Left lung (tissue), 14 donors: ENCODE measurements at places on chromosomes 7 and 10.

DNA sequence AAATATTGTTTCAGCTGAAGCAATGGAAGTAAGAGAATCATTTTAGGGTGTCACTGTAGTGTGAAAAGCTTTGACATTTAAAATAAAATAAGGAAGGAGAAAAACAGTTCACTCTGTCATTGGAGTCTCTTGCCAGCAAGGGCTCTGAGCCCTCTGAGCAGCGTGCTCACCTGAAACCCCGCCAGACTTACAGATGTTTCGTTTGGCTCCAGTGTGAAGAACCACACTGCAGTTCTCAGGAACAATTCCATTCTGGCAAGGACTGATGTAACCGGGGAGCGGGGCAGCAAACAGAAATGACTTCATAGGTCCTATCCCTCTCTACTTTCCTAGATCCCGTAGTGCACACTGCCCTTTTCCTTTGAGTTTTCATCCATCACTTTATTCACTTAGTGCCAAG is 164.3 kb downstream of the CELF2 start:
- no peak for DNase-seq

DNA sequence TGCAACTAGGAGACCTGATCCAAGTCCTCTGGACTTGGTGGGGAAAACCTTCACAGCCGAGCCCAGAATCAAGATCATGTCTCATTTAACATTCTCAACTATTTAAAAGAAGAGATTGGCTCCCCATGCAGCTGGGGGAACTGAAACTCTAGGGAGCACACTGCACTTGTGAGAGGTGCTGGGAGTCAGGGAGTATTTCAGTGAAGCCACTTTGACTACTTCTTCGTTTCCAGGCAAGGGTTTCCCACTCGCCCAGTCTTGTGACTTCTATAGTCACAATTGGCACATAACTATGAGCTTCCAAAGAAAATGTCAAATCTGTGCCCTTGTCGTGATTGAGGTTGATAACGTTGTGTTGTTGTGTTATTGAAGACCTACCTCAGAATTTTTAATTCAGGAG is 62.9 kb downstream of the AKR1B1 start:
- DNase-seq: no peak

- DNase-seq: no peak
Measured at GRCh38 chr10:121774404-121774803, 153.4 kb downstream of the ATE1 start.

- no peak for DNase-seq
Measured at GRCh38 chr7:68424658-68425297, 1173.5 kb upstream of the AUTS2 start.

DNA sequence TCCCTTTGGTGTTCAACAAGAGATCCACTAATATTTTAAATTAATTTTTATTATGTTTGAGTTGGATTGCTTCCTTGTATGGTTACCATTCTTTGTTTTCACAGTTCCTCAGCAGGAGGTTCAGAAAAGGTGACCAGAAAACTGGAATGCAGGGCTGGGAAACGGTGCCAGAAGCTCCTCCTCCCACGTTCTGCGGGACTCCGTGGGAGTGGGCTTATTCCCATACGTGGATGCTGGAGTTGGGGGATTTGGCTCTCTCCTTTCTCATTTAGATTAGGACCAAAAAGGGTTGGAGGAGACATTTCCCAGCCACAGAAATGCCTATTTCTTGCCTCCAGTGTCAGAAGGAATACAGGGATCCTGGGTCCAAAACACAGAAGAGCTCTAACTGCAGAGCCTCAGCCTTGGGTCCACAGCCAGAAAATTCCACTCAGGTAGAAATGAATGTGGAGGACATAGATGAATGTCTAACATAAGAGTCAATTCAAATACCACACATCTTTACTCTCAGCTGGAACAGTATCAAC is 56.0 kb downstream of the SORBS1 start:
- no peak for DNase-seq

DNA sequence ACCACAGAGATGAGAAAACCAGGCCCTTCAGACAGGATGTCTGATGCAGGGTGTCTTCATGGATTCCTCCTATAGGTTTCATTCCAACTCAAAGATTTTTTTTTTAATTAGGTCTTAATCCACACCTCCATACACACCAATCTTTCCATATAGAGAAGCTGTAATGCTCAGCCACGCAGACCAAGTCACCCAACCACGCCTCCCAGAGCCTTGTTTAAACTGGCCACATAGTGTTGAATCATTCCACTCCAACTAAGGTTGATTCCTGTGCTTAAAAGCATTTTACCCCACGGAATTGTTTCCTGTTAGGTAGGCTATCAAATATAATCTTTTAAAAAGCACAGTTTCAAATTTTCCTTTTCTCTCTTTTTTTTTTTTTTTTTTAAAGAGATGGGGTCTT is 153.6 kb downstream of the TYW1B start:
- no peak for DNase-seq

GRCh38 chr10:94320285-94320914 is 42.3 kb downstream of the NOC3L start:
- DNase-seq: peak; percentile 59

GRCh38 chr10:58109731-58110130 is 158.0 kb downstream of the IPMK start:
- no peak for DNase-seq

DNA sequence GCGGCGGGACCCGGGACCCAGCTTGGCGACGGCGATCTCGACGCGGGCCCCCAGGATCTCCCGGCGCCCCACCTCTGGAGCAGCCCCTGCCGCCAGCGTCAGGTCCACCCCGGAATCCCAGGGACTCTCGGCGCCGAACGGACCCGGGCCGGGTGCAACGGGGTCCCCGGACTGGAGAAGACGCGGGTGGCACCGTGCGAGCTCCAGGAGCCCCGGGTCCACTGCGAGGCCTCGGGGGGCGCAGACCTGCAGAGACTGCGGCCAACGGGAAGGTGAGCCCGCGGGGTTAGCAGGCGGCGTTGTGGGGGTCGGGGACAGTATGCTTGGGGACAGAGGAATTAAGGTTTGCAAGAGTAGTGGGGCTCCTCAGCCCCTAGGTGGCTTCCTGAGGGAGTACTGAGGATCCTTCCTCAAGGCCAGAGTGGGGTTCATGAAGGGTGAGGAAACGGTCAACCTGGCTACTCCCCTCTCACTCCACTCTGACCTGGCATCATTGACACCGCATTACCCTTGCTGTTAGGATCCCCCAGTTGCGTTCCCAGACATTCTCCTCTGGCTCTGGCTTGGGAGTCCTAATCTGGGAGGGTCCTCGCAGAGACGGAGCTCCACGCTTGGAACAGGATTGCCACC is 353 bp downstream of the EPHB6 start:
- DNase-seq: peak; percentile 27

DNA sequence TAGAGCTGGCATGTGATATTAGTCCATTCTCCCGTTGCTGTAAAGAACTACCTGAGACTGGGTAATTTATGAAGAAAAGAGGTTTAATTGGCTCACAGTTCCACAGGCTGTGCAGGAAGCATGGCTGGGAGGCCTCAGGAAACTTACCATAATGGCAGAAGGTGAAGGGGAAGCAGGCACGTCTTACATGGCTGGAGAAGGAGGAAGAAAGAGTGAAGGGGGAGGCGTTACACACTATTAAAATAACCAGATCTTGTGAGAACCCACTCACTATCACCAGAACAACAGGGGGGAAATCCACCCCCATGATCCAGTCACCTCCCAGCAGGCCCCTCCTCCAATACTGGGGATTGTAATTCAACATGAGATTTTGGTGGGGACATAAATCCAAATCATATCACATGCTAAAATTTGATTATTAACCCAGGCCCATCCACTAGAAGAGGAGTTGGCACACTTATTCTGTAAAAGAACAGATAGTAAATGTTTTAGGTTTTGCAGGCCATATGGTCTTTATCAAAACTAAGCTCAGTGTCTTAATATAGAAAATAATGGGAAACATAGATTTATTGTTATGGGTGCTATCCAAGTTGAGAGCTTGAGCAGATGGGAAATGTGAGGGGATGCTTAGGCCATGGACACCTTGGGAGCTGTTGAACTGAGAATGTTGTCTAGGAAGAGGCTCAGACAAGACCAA is 18.6 kb upstream of the HK1 start:
- DNase-seq: no peak

- DNase-seq: no peak
Measured at GRCh38 chr10:6346631-6347030, 143.9 kb downstream of the PFKFB3 start.

DNA sequence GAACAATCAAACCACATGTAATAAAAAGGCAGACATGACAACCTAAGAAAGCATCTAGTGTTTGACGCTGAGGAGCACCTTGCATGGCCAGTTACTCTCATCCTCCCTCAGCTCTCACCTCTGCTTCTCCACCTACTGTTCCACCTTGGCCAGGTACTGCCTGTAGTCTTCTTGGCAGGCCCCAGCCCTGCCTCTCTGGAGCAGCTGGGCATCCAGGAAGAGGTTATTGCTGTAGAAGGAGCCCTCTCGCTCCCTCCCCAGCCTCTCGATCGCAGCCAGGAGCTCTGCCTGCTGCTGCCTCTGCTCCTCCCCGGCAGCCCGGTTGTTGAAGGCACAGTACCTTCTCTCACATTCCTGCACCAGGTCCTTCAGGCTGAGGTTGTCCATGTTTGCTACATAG is 9.7 kb downstream of the GIMAP5 start:
- no peak for DNase-seq

- DNase-seq: no peak
Measured at GRCh38 chr7:100555701-100556100, 16.7 kb downstream of the AGFG2 start.

GRCh38 chr7:74267756-74268565 is 13.8 kb upstream of the RFC2 start:
- DNase-seq: no peak

GRCh38 chr7:28725911-28726310 is 232.2 kb downstream of the TRIL start:
- no peak for DNase-seq

- no peak for DNase-seq
Measured at GRCh38 chr10:93287775-93288174, 194.4 kb downstream of the MYOF start.

DNA sequence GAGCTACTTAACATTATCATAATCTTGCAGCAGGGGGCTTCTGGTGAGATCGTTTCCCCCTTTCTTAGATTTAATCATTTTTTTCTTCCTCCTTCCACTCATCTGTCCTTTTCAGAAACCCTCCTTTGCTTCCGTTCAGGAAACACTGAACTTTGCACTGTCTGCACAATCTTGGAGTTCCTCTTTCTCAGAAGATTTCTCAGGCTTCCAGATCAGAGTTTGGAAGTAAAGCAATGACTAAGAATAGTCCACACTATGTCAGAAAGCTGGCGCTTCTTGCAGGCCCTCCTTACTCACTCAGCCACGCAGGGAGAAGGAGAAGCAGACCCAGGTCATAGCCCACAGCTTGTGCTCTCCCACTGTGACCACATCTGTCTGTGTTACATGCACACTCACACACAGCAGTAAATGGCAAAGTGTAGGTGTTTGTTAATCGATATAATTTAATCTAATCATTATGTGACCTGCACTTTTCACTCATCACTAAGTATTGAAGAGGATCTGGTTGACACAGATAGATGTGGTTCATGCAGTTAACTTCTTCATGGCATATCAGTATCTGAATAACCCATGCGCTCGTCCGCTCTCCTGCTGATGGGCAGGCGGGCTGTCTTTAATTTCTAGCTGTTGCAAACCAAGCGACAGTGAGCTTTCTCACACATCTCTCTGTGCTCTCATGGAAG is 30.2 kb downstream of the ALOX5 start:
- DNase-seq: no peak

GRCh38 chr7:103101543-103101942 is 26.6 kb downstream of the ARMC10 start:
- no peak for DNase-seq

- DNase-seq: peak; percentile 55
Measured at GRCh38 chr7:106757846-106758245, 96.9 kb upstream of the CCDC71L start.

DNA sequence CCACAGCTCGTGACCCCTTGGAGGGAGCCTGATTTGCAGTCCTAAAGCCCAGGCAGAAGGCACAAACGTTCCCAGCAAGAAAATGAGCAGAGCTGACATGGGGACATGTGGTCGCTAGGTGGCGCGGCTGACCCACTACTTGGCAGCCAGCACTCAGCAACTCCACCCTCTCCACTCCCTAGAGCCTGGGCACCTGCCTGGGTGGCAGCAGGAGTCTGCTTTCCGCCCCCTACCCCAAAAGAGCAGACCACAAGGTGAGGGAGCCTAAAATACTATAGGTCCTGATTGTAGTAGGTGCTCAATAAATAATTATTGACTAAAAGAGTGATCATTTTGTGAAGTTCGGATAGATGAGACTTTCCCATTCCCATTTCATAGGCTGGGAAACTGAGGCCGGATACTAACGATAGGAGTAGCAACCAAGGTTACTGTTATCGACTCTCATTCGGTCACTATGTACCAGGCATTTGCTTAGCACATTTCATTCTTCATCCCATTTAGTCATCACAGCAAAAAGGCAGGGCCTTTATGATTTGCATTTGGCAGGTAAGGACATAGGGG is 57.4 kb downstream of the NEUROG3 start:
- peak; percentile 60 for DNase-seq

GRCh38 chr7:155744971-155745683 is 67.1 kb downstream of the SHH start:
- no peak for DNase-seq

DNA sequence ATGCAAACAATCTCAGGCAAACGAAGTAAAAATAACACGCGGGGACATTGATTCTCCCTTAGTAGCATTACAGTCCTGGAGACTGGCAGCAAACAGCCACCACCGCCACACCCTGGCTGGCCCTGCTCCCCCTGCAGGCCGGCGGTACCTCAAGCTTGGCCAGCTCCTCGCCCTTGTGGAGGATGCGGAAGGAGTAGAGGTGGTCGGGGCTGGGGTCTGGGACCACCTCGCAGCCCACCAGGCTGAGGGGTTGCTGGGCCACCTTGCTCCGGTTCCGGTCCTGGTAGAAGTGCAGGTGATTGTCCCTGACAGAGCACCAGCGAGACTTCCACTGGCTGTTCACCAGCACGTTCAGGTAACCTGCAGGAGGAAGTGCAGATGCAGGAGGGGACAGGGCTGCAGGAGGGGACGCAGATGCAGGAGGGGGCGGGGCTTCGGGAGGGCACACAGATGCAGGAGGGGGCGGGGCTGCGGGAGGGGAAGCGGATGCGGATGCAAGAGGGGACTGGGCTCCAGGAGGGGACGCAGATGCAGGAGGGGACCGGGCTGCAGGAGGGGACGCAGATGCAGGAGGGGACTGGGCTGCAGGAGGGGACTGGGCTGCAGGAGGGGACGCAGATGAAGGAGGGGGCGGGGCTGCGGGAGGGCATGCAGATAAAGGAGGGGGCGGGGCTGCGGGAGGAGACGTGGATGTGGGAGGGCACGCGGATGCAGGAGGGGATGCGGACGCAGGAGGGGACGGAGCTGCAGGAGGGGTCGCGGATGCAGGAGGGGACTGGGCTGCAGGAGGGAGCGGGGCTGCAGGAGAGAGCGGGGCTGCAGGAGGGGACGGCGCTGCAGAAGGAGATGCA is 65.7 kb downstream of the VWA2 start:
- peak; percentile 39 for DNase-seq

- no peak for DNase-seq
Measured at GRCh38 chr10:126376956-126377355, 11.3 kb downstream of the ADAM12 start.

DNA sequence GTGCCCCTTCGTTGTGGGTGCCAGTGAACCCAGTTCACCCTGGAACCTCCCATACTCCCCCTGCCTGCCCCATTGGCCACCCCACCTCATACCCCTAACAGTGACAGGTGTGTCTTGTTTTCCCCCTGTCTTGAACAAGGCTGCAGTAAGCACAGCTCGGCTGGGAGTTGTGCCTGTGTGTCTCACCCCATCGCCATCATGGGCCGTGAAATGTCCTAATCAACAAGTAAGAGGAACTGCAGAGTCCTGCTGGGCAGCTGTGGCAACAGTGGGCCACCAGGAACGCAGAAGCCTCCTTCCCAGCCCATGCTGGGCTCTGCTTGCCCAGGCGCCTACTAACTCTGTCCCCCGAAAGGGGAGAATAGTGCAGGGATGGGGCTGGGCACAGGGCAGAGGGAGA is 91.6 kb downstream of the C10orf105 start:
- no peak for DNase-seq
